ENCODE measurements at places on chromosomes 13 and 19. TPM values are rescaled to one million over a fixed set of nuclear protein-coding genes. Genes with fewer than 3 reads are reported as not detected.

TJP3 gene
- total RNA-seq, result not detected

GRCh38 chr19:46068345-46069258, 27.8 kb upstream of the IGFL4 start:
- DNase-seq, result peak; percentile 95

DNA sequence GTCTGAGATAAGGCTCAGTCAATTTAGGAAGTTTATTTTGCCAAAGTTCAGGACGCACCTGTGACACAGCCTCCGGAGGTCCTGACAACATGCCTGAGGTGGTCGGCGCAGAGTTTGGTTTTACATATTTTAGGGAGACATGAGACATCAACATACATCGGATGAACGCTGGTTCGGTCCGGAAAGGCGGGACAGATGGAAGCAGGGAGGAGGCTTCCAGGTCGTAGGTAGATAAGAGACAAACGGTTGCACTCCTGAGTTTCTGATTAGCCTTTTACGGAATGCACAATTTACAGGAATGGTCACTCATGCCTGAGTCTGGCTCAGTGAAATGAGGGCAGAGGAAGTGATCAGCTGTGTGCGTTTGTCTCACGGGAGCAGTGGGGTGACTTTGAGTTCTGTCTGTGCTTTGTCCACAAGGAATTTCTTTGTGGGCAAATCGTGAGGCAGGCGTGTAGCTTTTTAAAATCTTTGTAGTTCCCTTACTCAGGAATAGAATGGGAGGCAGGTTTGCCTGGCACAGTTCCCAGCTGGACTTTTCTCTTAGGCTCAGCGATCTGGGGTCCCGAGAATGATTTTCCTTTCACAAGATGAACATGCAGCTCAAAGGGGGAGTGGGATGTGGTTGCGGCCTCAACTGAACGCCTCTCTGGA, 36.2 kb downstream of the C13orf46 start:
- DNase-seq, result no peak

DNA sequence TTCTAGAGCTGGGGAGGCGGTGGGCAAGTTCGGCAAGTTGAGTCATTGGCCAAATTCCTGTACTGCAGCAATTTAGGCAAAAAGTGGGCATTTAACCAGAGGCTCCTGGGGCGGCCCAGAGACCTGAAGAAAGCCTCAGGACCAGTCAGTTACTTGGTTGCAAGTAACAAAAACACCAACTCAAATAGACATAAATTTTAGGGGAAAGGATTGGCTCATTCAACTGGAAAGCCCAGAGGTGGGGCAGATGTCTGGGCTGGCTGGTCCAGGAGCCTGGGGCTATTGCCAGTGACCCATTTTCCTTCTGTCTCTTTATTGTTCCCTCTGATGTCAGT, 97.1 kb downstream of the SIPA1L3 start:
- DNase-seq, result no peak

Data from fibroblast of lung (primary cell).